HEK293T (cell line): ENCODE measurements at places on chromosomes 1 and 21.

DNA sequence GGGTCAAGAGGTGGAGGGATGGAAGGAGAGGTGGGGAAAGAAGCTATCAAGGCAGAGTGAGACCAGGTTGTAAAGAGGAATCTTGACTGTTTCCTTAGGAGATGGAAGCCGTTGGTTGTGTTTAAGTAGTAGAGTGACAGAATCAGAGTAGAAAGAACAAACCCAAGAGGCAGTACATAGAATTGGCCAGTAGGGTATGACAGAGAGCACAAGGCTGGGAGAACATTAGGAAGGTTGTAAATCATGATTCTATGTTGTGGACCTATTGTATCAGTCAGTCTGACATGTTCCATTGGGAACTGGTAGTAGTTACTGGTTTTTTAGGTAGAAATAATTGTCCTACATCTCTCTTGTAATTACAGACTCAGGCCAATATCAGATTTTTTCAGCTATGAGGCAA is 486.9 kb upstream of the USP24 start:
- peak; percentile 64 for DNase-seq

DNA sequence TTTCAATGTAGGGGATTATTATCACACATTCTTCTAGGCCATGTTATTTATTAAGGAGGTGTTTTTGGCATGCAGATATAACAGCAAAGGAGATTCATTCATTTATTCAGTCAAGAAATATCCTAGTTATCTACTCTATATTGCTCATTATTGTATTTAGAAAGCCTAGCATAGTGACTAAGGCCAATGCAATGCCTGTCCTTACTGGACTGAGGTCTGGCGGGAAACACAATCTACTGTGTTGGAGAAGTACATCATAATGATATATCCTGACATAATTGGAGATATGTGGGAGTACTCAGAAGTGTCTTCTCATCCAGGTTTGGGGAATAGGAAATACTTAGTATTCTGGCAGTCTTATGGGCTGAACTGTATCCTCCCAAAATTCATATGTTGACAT is 421.5 kb upstream of the USP24 start:
- no peak for DNase-seq

- no peak for DNase-seq
Measured at GRCh38 chr1:27592232-27592930, 11.6 kb downstream of the AHDC1 start.

DNA sequence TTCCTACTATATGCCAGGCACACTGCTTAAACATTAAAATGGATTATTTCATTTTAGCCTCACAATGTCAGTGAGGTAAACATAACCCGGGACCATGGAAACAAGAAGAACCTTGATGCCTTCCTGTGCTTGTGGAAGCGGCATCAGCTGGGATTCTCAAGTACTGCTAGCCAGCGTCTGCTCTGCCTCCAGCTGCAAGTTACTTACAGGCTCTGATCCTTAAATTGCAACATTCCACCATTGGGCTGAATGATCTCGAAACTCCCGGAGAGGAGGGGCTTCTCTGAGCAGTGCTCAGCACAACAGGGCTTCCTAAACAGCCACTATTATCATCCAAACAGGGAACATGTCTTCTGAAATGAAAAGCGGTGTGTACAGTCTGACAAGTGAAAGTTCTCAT is 6.7 kb upstream of the MAN1C1 start:
- DNase-seq, result no peak

DNA sequence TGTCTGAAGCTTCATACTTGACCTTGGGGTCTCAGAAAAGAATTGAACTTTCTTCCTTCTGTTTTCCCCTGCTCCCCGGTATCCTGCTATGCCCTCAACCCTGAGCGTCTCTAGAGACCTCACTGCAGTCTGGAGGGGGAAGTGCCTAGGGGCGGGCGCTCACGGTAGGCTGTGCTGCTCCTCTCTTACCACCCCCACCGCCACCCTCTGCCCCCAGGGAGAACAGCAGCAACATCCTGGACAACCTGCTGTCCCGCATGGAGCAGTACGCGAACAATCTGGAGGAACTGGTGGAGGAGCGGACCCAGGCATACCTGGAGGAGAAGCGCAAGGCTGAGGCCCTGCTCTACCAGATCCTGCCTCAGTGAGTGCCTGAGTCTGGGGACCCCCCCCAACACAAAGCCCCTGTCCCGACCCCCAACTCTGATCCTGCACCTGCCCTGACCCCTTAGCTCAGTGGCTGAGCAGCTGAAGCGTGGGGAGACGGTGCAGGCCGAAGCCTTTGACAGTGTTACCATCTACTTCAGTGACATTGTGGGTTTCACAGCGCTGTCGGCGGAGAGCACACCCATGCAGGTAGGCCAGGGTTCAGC is 10.3 kb downstream of the NPR1 start:
- no peak for DNase-seq

GRCh38 chr1:246199086-246199645 is 307.9 kb downstream of the SMYD3 start:
- peak; percentile 46 for DNase-seq

DNA sequence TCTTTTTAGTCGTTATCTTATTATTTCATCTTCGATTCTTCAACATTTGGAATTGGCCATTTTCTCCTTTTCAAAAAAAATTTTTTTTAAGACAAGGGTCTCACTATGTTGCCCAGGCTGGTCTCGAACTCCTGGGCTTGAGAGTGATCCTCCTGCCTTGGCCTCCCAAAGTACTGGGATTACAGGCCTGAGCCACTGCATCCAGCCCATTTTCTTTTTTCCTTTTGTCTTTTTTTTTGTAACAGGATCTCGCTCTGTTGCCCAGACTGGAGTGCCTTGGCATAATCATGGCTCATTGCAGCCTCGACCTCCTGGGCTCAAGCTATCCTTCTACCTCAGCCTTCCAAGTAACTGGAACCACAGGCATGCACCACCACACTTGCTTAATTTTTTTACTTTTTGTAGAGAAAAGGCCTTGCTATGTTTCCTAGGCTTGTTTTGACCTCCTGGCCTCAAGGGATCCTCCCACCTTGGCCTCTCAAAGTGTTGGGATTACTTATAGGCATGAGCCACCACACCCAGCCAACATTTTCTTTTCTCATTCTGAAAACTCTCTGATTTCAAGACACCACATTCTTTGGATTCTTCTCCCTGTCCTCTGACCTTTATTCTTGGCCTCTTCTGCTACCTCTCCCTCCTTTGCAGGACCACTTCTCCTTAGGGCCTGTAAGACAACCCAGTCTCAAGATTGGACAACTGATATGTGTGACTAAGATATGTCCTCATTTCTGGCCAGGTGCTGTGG is 6.0 kb upstream of the MAP1LC3C start:
- no peak for DNase-seq

- no peak for DNase-seq
Measured at GRCh38 chr1:231839999-231840398, 213.4 kb downstream of the DISC1 start.

DNA sequence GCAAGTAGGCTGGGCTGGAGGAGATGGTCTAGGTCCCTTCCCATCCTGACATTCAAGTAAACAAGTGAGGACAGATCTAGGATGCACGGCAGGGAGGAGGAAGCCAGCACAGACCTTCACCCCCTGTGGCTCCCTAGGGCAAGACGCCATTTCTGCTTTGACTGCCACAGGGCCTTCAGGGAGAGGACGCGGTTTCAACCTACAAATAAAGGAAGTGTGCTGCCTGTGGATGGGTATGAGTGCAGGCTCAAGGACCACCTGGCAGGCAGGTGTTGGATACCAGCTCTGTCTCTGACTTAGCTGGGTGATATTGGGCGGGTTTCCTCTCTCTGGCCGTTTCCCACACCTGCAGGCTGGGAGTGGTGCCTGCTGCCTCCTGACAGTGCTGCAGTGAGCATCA is 16.2 kb downstream of the SLC2A1 start:
- DNase-seq, result no peak

DNA sequence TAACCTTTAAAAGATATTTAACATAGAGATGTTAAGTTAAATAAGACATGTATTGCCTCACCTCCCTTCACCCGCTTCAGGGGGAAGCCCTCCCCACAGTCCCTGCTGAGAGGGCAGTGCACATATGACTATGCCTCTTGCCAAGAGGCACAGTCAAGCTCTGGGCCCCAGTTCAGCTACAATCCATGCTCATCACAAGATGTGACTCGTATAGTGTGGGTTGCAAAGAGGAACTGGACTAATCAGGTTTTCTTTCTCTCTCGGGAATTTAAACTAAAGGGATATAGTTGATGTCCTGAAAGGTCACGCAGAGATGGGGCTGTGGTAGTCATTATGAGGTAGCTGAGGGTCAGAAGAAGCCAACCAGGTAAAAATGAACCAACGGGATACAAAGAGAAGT is 35.6 kb downstream of the LYST start:
- DNase-seq, result no peak
